ENCODE measurements at places on chromosomes 5 and 9. TPM values are rescaled to one million over a fixed set of nuclear protein-coding genes. Genes with fewer than 3 reads are reported as not detected.

Gene CDH9
- not detected for total RNA-seq

Gene C9orf50
- not detected for total RNA-seq

Gene OBP2A
- not detected for total RNA-seq

Gene ZNF883
- total RNA-seq = 0.31 TPM

Gene DNM1
- 2.5 TPM for total RNA-seq

Gene IFNA7
- total RNA-seq = not detected

Gene FAM221B
- total RNA-seq = not detected

Gene SPATA31D4
- not detected for total RNA-seq

All from CD4-positive, alpha-beta T cell (primary cell).